ENCODE measurements at places on chromosomes 3 and 15.

- no peak for DNase-seq
Observed at GRCh38 chr15:63206079-63206478, 16.7 kb downstream of the RAB8B start.

DNA sequence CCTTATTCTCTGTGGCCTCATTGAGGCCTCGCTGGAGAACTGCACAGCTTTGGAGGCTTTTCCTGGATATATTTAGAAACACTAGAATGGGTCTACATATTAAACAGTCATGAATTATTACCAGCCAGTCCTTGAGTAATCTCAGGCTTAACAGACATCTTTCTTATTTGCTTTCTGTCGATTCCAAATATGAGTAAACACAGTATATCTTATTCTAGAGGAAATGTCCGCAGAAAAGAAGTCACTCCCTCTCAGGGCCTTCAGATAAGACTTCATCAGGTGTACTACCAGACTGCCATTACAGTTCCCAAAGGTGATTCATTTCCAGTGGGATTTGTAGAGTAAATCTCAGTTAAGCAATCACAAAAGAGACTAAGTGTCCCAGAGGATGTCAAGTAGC, 310.7 kb downstream of the RBMS3 start:
- DNase-seq: no peak

GRCh38 chr3:102200126-102200525, 234.7 kb upstream of the ZPLD1 start:
- no peak for DNase-seq

DNA sequence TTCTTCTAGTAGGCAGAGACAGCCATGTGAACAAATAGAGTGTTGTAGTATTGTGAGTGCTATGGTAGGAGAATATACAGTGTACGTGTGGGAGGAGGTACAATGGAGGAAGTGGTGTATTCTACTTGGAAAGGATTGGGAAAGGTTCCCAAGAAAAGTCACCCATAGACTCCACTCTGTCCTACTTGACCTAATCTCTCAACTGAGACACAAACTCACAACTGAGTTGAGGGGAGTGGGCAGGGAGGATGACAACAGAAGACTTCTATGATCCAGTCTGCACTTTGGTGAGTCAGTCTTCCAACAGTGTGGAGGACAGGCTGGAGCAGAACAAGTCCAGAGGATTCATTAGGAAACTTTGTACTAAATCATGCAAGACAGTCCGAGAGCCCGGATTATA, 28.8 kb upstream of the AQP9 start:
- no peak for DNase-seq

DNA sequence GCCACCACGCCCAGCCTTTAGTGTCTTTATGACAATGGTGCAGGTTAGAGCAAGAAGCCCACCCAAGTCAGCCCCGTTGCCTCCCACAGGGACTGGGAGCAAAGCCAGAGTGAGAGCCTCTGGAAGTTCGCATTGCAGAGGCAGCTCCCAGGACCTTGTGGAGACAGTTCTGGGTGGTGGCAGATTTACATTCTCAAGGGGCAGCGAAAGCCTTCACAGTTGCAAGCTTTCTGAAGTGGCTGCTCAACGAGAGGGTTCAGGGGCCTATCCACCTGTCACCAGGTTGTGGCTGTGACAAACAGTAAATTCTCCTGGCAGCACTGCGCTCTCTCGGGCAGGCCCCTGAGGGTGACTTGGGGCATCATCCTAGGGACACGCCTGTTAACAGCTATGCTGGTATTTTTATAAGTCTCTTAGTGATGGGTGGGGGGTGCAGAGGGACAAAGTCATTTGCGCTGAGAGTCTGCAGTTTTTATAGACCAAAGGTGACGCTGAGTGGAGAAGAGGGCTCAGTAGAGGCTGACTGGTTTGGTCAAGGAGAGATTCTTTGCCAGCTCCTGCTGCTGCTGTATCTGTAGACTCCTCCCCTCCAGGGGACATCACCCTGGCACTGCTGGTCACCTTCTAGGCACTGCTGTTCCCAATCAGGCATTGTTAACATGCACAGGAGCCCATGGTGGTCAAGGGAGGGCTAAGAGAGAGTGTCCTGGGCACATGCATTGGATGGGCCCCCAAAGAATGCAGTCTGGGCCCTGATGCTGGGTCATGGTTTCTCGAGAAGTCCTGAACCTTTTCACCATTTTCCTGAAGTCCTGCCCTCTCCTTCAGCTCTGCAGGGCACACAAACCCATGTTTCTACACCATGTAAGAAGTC, 57.5 kb upstream of the KLF13 start:
- no peak for DNase-seq

GRCh38 chr3:12557473-12558100, 700 bp downstream of the MKRN2 start:
- no peak for DNase-seq

DNA sequence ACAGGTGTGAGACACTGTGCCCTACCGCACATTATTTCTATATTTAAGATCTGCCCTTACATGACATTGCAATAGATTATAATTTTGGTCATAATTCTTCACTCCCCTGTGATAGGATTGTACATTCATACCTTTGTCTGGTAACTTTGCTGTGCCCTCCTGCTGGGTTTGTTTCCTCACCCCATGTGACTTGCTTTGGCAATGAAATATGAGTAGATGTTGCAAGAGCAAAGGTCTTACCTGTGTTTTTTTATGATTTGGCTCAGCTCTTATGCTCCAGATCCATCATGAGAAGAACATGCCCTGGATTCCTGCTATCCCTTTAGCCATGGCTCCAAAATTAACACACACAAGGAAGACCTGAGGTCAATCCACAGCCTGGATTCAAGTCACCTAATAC, 137.7 kb upstream of the EOMES start:
- no peak for DNase-seq

DNA sequence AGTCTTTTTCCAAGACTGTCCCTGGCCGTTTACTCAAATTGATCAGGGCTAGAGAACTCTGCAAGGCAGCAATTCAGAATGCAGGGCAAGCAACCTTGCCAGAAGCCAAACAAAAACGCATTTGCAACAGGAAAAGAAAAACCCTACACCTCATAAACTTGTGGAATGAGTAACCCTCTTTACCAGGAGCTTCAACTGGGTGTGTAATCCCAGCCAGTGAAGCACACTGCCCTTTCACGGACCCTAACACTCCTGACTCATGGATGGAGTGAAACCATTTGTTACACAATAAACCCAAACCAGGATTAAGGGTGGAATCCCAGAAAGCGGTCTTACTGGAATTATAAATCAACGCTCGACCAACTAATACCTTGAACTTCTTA, 14.8 kb upstream of the LDHAL6B start:
- DNase-seq: no peak

GRCh38 chr3:34569437-34569836, 771.0 kb downstream of the PDCD6IP start:
- no peak for DNase-seq

- DNase-seq: peak; percentile 17
Observed at GRCh38 chr3:34683851-34684250, 885.4 kb downstream of the PDCD6IP start.

DNA sequence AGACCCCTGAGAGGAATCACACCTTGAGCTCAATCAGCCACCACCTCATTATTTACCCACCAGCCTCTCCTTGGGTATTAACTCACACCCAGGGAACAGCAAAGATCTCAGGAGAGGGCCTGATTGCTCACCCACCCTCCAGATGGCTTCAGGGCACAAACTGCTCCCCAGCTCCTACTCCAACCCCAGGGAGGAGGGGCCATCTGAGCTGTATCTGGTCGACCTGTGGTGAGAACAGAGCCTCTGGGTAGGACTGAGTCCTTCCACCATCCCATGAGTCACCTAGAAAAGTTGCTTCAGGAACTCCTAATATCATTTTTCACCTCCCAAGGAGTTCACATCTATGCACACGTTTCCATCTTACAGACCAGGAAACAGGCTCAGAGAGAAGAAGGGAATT, 44.8 kb upstream of the HES1 start:
- DNase-seq: no peak

DNA sequence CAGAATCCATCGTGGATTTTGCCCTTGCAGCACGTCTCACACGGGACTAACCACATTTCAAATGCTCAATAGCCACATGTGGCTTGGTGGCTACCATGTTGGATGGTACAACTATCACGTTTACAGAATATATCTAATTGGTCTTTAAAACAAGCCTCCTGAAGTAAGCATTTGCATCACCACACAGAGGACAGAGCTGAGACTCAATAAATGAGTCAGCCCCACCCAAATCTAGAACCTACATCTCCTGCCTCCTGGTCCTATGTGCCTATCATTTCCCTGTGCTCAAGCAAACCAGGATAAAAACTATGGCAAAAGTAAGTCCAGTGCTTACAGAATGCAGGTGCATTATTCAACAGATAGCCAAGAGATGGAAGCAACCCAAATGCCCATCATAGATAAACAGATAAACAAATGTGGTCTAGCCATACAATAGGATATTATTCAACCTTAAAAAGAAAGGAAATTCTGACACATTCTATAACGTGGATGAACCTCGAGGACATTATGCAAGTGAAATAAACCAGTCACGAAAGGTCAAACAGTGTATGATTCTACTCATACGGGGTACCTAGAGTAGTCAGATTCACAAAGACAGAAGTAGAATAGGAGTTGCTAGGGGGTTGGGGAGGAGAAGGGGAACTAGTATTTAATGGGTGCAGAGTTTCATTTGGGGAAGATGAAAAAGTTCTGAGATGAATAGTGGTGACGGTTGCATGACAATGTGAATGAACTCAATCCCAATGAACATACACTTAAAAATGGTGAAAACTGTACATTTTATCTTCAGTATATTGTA, 43.9 kb downstream of the SRGAP3 start:
- no peak for DNase-seq

- peak; percentile 21 for DNase-seq
Observed at GRCh38 chr3:4351164-4351855, 48.1 kb downstream of the SETMAR start.

DNA sequence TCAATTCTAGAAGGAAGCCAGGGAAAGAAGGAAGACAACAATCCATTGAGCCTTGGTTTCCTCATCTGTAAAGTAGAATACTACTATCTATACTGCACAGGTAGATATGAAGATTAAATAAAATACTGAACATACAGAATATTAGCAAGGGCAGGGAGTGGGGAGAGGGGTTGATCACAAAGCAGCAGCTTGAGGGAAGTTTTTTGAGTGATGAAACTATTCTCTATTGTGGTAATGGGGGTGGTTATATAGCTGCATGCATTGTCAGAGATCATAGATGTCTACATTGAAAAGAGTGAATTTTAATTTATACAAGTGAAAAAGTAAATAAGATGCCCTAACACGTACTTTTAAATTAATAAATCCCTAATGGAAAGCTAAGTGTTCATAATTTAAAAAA, 242.6 kb upstream of the LRTM1 start:
- no peak for DNase-seq

- DNase-seq: no peak
Observed at GRCh38 chr3:187889601-187890404, 144.5 kb upstream of the BCL6 start.

DNA sequence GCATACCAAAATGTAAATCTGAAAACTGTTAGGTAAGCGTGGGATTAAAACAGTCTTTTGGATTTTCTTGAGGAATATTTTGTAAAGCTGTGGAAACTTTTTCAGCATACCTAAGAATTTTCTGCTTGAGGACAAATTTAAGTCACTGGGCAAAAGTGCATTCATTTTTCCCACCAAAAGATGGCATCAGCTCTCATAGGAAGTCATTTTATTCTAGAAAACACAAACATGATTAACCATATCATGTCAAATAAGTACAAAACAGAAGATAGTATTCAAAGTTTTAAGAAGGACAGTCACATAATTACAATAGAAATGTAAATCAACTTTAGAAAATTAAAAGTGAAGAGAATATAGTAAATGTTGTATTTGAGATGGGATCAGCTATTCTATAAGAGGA, 63.5 kb downstream of the SLC49A4 start:
- no peak for DNase-seq

GRCh38 chr3:138188013-138188730, 1.1 kb downstream of the ARMC8 start:
- DNase-seq: no peak

- no peak for DNase-seq
Observed at GRCh38 chr3:60125686-60126085, 1075.9 kb upstream of the CFAP20DC start.
